ENCODE measurements at places on chromosomes 5 and 9. TPM values are rescaled to one million over a fixed set of nuclear protein-coding genes. Genes with fewer than 3 reads are reported as not detected.

- H3K4me3 ChIP-seq, result peak overlapping the region; percentile 82
- H3K27ac ChIP-seq, result peak overlapping the region; percentile 94
- peak; percentile 34 for DNase-seq
- peaks cover 59% of the 10 kb centered on the region for H3K36me3 ChIP-seq
Measured at GRCh38 chr5:31531543-31531887, 378 bp downstream of the DROSHA start.

DNA sequence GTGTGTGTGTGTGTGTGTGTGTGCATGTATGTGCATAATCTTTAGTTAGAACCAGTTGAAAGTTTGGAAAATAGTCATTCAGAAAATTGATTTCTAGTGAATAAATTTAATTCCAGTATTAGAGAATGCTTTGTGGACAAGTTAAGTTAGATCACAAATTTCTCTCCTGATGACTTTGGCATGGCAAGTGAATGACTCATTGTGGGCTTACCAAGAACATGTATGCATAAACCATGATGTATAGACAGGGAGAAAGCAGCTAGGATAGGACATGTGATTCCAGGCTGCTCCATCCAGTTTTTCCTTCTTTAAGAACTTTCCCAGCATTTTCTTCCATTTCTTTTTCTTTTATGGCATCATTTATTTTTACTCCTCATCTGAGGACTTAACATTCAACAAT is 85.7 kb upstream of the SGCD start:
- no peaks in the 10 kb centered on the region for H3K4me1 ChIP-seq
- H3K27me3 ChIP-seq, result no peaks in the 10 kb centered on the region
- no peak for DNase-seq
- H3K36me3 ChIP-seq, result no peaks in the 10 kb centered on the region
- H3K27ac ChIP-seq, result no peak overlapping the region

DNA sequence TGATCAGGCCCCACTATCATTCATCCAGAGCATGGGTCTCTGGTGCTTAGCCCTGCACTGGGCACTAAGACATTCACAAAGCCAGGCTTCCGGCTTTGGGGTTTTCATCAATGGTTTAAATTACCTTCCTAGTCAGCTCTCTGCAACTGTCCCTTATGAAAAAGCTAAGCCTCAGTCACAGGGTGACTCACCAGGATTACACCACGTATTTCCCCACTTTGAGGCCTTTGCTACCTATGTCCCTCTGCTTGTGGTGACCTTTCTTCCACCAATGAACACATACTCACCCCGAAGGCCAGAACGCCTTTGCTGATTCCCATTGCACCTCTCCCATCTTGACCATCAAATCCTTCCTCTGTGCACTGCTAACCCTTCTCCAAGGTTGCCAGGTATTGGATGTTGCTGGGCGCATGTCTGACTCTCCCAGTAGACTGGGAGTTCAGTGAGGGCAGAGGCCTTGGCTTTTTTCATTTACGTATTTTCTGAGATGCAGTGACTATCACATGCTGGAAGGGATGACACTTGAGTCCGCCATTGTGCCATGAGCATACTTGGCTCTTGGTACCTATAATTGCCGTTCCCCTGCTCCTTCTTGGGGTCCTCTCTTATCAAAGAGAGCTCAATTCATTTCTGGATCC is 58.7 kb upstream of the TNFSF8 start:
- peaks cover 2% of the 10 kb centered on the region for H3K36me3 ChIP-seq
- H3K27ac ChIP-seq, result peak overlapping the region; percentile 93
- peaks cover 46% of the 10 kb centered on the region for H3K4me1 ChIP-seq
- H3K4me3 ChIP-seq, result peak overlapping the region; percentile 24
- peak; percentile 12 for DNase-seq

GRCh38 chr9:16333691-16334090 is 536.8 kb downstream of the BNC2 start:
- H3K27me3 ChIP-seq, result no peaks in the 10 kb centered on the region
- no peaks in the 10 kb centered on the region for H3K36me3 ChIP-seq

- H3K36me3 ChIP-seq, result peaks cover 1% of the 10 kb centered on the region
- peaks cover 31% of the 10 kb centered on the region for H3K27me3 ChIP-seq
- H3K4me3 ChIP-seq, result no peak overlapping the region
- H3K27ac ChIP-seq, result no peak overlapping the region
Measured at GRCh38 chr9:21728781-21729180, 73.7 kb upstream of the MTAP start.

- peaks cover 5% of the 10 kb centered on the region for H3K27me3 ChIP-seq
- no peaks in the 10 kb centered on the region for H3K36me3 ChIP-seq
- H3K4me1 ChIP-seq, result no peaks in the 10 kb centered on the region
- H3K27ac ChIP-seq, result no peak overlapping the region
- no peak for DNase-seq
- H3K4me3 ChIP-seq, result no peak overlapping the region
Measured at GRCh38 chr9:91690540-91691249, 259.3 kb downstream of the ROR2 start.

- no peaks in the 10 kb centered on the region for H3K4me1 ChIP-seq
- DNase-seq, result no peak
- H3K36me3 ChIP-seq, result no peaks in the 10 kb centered on the region
- no peaks in the 10 kb centered on the region for H3K27me3 ChIP-seq
Measured at GRCh38 chr5:98330871-98331270, 442.6 kb upstream of the RGMB start.

GRCh38 chr9:13675638-13676000 is 396.1 kb upstream of the MPDZ start:
- no peaks in the 10 kb centered on the region for H3K27me3 ChIP-seq
- no peaks in the 10 kb centered on the region for H3K4me1 ChIP-seq
- no peak overlapping the region for H3K4me3 ChIP-seq
- no peaks in the 10 kb centered on the region for H3K36me3 ChIP-seq

GRCh38 chr5:38639377-38640358 is 83.2 kb upstream of the LIFR start:
- H3K4me1 ChIP-seq, result no peaks in the 10 kb centered on the region
- no peaks in the 10 kb centered on the region for H3K36me3 ChIP-seq
- no peak overlapping the region for H3K27ac ChIP-seq
- H3K27me3 ChIP-seq, result peaks cover 7% of the 10 kb centered on the region
- H3K4me3 ChIP-seq, result no peak overlapping the region

DNA sequence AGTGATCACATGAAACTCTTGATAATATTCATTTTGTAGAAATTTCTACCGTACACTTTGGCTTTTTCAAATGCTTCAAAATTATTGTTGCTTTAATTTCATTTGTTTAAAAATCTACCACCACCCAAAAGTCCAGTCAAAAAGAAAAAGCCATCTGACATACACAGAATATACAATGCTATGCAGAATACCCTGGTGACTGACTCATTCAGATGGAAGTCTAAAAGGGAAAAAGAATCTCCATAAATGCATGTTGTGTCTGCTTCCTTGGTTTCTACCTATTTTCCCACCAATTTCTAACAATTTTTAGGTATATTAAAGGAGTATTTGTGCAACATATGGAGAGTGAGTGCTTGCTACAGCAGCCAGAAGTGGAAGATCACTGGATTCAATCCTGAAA is 9.3 kb upstream of the RAPGEF6 start:
- H3K4me1 ChIP-seq, result peaks cover 19% of the 10 kb centered on the region
- H3K27ac ChIP-seq, result no peak overlapping the region
- no peaks in the 10 kb centered on the region for H3K27me3 ChIP-seq
- H3K4me3 ChIP-seq, result no peak overlapping the region

GRCh38 chr9:37706290-37706689 is 47.3 kb upstream of the TRMT10B start:
- no peak overlapping the region for H3K27ac ChIP-seq
- H3K36me3 ChIP-seq, result no peaks in the 10 kb centered on the region
- H3K4me1 ChIP-seq, result peaks cover 4% of the 10 kb centered on the region

GRCh38 chr9:135340143-135340655 is 139.4 kb upstream of the PPP1R26 start:
- H3K36me3 ChIP-seq, result no peaks in the 10 kb centered on the region
- no peak for DNase-seq
- H3K27me3 ChIP-seq, result peaks cover 6% of the 10 kb centered on the region
- no peak overlapping the region for H3K4me3 ChIP-seq

- peaks cover 19% of the 10 kb centered on the region for H3K27me3 ChIP-seq
- no peak overlapping the region for H3K27ac ChIP-seq
- peaks cover 1% of the 10 kb centered on the region for H3K4me1 ChIP-seq
- no peak overlapping the region for H3K4me3 ChIP-seq
- no peak for DNase-seq
Measured at GRCh38 chr5:6402939-6403338, 24.6 kb upstream of the MED10 start.

GRCh38 chr9:79868567-79869189 is 296.9 kb downstream of the TLE4 start:
- no peak for DNase-seq
- H3K27me3 ChIP-seq, result no peaks in the 10 kb centered on the region
- H3K36me3 ChIP-seq, result no peaks in the 10 kb centered on the region
- no peak overlapping the region for H3K27ac ChIP-seq
- H3K4me1 ChIP-seq, result peaks cover 4% of the 10 kb centered on the region
- H3K4me3 ChIP-seq, result no peak overlapping the region

DNA sequence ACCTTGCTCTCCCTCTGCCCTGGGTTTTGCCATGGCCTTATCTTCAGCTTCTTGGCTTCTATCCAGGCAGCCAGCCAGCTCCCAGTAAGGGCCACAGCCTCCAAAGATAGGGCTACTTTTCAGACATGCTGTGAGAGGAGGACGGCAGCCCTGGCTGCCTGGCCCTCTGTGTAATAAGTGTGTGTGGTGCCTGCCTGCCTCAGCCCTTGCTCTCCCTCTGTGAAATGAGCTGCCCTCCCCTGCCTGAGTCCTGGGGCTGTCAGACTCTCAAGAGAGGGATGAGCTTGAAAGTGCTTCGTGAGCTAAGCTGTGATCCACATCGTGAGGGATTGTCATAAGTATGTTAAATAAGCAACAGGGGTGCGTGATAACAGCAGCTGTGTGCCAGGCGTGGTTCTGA is 8.1 kb downstream of the NDST1 start:
- no peak for DNase-seq
- H3K4me1 ChIP-seq, result no peaks in the 10 kb centered on the region
- H3K4me3 ChIP-seq, result no peak overlapping the region
- no peaks in the 10 kb centered on the region for H3K36me3 ChIP-seq
- no peak overlapping the region for H3K27ac ChIP-seq

DNA sequence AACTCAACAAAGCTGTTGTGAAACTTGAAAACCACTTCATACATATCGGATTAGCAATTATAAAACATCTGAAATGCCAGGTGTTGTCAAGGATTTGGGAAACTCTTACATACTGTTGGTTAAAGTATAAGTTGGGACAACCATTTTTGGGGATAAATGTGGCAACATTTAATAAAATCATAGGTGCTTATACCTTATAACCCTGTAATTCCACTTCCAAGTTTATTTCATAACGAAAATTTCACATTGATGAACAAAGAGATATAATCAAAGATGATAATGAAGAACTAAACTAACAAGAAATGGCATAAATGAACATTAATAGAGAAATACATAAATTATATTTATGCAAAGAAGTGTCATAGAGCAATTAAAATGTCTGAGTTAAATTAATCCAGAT is 54.3 kb downstream of the ANKRD55 start:
- peaks cover 1% of the 10 kb centered on the region for H3K27me3 ChIP-seq
- H3K27ac ChIP-seq, result no peak overlapping the region
- H3K4me1 ChIP-seq, result peaks cover 4% of the 10 kb centered on the region
- H3K4me3 ChIP-seq, result no peak overlapping the region
- peaks cover 2% of the 10 kb centered on the region for H3K36me3 ChIP-seq

DNA sequence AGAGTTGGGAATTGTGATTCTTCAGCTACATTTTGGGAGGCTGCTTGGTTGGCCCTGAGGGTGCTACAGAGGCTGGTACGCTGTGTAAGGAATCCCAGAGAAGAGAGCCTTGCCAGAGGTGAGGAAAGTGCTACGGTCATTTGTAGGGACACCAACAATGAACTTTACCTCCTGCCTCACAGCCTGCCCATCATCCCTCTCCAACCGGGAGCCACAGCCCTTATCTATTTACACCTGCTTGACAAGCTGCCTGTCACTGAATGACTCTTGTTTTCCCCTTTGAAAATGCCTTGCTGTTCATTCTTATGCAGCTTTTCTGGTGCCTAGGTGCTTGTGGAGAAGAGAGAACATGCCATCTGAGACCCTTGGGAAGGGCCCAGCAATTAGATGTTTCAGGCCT is 110.8 kb downstream of the PCSK1 start:
- no peak overlapping the region for H3K27ac ChIP-seq
- H3K4me1 ChIP-seq, result no peaks in the 10 kb centered on the region
- peaks cover 6% of the 10 kb centered on the region for H3K27me3 ChIP-seq
- no peak overlapping the region for H3K4me3 ChIP-seq

DNA sequence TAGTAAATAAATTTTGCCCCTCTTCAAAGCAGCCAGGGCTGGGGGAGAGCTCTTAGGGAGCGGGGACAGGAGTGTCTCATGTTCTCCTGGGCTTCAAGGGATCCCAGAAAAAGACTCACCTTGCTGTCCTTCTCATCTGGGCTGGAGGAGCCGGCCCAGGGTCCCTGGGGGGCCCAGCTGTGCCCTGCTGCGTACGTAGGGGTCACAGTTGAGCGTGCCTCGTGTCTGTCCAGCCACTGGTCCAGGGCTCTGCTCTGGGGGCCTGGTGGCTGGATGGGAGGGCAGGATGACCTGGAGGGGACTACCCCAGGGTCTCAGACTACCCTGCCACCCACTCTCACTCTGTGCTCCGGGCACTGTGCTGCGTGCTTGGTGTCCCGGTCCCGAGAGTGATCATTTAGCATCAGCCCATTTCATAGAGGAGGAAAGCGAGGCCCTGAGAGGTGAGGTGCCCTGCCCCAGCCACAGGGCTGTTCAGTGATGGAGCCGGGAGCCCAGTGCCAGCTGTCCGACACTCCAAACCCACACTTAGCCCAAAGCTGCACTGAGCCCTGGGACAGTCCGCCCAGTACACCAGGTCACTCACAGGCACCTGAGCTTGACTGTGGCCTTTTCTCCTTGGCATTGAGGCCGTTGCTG is 26.2 kb upstream of the TDRD7 start:
- no peaks in the 10 kb centered on the region for H3K36me3 ChIP-seq
- H3K27ac ChIP-seq, result no peak overlapping the region
- H3K4me1 ChIP-seq, result peaks cover 24% of the 10 kb centered on the region
- H3K27me3 ChIP-seq, result peaks cover 10% of the 10 kb centered on the region
- H3K4me3 ChIP-seq, result no peak overlapping the region
- DNase-seq, result no peak

DNA sequence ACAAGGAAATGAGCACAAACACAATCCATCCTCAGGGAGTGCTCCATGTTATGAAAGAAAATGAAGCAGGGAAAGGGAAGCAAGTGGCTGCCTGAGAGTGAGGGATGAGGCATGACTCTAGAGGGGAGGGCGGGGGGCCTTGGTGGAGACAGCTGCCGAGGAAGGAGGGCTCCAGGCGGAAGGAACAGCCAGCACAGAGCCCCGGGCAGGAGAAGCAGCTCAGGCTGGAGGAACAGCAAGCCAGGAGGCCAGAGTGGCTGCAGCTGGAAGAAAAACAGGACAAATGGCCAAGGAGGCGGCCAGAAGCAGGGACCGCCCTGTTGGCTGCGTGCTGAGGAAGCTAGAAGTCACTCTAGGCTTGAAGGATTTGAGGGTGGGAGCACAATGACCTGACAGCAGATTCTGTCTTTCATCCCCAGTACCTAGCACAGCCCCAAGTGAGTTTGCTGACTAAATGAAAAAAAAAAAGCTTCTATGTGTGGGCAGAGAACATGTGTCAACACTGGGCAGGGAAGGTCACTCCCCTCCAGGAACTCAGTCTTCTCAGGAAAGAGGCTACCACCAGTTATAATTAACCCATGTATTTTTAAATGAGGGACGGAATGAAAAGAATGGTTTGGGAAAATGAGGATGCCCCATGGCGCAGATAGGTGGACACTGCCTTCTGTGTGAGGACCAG is 142.8 kb downstream of the DCP2 start:
- DNase-seq, result no peak
- no peaks in the 10 kb centered on the region for H3K4me1 ChIP-seq
- H3K36me3 ChIP-seq, result no peaks in the 10 kb centered on the region
- H3K27me3 ChIP-seq, result no peaks in the 10 kb centered on the region

Gene FOXD4L5
- total RNA-seq, result 0.21 TPM

Gene GARIN3
- total RNA-seq, result not detected

Gene ARHGEF37
- 0.52 TPM for total RNA-seq

Gene FSD1L
- total RNA-seq, result 8.1 TPM

Gene DENND1A
- total RNA-seq, result 15.5 TPM

Gene ANKRD33B
- 3.2 TPM for total RNA-seq
